ENCODE measurements at places on chromosomes 7 and 10.

DNA sequence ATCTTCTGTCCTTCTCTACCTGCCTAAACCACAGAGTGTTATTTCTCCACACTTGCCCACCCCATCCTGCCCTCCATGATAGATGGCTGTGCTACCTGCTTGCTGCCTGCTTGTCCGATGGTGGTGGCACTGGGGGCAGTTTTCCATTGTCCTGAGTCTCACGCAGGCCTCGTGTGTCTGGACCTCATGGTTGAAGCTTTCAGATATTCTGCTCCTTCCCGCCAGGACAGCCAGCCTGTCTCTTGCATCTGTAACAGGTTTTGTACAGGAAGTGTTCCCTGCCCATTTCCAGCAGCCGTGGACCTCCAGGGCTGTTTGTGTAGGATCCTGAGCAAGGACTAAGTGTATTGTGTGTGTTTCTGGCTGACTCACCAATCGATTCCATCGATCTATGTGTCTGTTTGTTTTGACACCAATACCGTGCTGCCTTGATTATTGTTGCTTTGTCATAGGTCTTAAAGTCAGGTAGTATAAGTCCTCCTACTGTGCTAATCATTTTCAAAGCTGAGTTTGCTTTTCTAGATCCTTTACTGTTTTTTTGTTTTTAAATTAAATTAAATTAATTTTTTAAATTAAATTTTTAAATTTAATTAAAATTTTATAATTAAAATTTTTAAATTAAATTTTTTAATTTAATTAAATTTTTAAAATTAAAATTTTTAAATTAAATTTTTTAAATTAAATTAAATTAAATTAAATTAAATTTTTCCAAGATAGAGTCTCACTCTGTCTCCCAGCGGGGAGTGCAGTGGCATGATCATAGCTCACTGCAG is 8.5 kb downstream of the IL15RA start:
- no peak for DNase-seq

DNA sequence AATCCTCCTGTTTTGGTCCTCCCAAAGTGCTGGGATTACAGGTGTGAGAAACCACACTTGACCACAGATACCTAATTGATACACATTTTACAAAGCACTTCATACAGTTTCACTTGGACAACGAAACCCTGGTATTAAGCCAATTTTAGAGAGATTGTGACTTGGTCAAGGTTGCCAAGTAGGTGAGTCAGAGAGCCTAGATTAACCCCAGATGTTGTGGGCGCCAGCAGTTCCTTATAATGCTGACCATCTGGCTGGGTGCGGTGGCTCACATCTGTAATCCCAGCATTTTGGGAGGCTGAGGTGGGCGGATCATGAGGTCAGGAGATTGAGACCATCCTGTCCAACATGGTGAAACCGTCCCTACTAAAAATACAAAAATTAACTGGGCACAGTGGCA is 4.9 kb upstream of the PHKG1 start:
- no peak for DNase-seq

DNA sequence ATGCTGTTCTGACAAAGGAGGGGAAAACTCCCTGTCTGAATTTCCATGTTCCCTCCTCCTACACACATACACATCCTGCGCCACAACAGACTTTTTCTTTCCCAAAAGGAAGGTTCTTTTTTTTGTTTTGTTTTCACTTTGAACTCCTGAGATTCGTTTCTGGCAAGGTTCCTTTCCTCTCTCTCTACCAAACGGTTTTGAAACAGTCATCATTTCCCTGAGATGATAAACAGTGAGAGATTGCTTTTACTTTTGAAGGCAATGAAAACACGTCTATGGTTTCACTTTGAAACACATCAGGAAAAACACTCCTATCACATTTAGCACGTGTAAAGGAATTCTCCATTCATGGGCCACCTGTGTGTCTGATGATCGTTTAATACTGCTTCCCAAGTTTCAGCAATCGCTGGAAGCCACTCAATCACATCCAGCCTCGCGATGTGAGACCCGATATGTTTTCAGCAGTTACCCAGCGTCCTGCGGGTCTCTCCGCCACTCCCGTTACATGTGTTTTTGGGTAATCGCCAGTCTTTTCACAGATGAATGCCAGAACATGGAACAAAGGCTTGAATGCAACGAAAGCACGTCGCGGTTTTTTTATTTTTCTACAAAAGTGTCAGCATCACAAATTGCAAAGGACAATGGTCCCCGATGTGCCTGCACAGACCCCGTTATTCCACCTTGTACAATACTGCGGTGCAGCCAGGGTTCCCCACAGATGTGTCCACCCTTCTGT is 62.8 kb upstream of the CUX1 start:
- no peak for DNase-seq

DNA sequence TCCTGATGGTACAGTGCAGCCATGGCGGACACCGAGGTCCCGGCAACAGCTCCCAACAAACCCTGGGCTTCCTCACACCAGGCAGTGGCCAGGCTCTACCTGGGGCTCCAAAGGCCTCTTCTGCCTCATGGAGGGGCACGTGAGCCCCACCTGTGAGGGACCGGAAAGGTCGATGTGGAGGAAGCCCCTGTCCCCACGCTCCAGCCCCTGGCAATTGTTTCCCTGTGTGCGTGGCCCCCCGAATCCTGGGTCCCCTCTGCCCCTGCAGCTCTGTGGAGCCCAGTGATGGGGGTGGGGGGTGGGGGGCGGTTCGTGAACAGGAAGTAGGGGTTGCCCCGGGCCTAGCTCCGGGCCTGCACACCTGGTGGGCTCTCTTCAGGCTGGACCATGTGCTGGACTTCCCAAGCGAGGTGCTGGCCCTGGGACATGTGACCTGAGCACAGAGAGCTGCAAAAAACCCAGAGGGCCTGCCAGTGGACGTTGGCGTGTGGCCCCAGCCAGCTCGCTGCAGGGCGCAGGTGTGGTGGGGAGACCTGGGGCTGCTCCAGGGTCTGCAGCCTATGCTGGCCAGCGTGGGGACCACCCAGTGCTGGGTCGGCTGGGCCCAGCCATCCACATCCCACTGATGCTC is 72.6 kb downstream of the INPP5A start:
- no peak for DNase-seq

DNA sequence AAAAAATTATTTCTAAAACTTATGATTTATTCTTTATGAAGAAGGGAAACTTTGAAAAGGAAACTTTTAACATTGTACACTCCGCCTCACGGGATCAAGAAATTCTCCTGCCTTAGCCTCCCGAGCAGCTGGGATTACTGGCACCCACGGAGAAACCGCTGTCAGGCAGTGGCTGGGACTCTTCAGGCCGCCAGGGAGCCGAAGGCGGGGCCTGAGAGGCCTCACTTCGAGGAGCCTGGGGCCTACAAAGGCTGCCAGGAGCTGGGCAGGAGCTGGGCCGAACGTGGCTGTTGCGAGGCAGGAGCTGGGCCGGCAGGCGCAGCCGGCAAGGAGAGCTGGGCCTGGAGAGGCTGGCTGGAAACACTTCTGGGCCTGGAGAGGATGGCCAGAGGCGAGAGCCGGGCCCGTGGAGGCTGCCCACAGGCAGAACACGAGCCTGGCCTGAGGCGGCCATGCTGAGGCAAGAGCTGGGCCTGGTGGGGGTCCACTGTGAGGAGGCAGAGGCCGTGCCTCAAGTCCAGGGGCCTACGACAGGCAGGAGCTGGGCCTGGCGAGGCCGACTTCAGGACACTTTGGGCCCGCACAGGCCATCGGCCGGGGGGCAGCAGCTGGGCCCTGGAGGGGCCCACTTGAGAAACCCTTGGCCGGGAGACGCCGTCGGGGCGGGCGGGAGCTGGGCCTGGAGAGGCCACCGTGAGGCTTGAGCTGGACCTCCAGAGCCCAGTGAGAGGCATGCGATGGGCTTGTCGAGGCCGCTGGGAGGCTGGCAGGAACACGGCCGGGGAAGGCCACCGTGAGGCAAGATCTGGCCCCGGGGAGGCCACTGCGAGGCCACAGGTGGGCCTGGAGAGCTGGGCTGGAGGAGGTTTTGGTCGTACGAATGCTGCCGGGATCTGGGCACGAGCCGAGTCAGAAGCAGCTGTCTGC is 23.7 kb downstream of the MDH2 start:
- no peak for DNase-seq

- no peak for DNase-seq
Observed at GRCh38 chr7:151409667-151410404, at the start of gene WDR86. Gene WDR86 (minus strand): TSS chr7:151410038. CDS start chr7:151409589, 449 bp downstream.

DNA sequence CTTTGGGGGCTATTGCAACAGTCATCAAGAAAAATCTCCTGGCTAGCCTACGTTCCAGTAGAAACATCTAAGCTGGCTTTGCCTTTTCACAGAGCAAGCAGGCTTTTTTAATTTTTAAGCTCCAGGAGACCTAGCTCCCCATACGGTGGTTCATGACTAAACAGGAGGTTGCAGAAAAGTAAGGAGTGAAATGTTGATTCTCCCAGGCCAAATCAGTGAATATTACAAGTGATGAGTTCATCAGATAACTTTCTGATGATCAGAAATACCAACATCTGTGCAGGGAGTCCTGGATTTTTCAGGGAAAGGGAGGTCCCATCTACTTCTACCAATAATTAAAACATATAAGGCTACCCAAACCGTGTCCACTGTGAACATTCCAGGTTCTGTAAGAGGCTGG is 477.3 kb upstream of the CELF2 start:
- DNase-seq: no peak

Measured in activated T-cell treated with anti-CD3 and anti-CD28 coated beads for 1 hour (primary cell).